Inflammatory macrophage (primary cell): ENCODE measurements at places on chromosomes 3 and 15.

DNA sequence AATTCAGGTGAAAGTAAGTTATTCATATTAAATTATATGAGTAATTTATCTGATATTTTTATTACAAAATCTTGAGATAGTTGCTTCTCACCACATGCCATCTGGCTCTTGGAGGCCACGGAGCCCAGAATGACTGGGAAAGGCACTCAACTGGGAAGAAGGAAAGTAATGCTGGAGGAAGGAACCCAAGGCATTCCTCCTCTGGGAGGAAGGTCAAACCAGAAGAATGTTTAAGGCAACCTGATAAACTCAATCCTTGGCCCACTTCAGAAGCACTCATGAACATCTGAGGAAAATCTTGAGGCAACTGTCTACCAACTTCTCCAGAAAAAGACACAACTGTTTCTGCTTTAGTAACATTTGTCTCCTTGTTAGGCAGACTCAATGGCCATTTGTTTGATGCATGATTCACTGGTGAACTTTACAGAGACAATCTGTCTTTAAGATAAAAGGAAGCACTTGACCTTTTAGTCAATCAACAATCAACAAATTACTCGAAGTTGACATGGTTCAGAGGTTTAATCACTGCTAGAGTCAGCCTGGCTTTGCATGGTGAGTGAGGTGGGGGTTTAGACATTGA is 261.4 kb upstream of the MME start:
- DNase-seq, result no peak

- DNase-seq, result no peak
Observed at GRCh38 chr15:44873103-44873502, 83.4 kb upstream of the TERB2 start.

DNA sequence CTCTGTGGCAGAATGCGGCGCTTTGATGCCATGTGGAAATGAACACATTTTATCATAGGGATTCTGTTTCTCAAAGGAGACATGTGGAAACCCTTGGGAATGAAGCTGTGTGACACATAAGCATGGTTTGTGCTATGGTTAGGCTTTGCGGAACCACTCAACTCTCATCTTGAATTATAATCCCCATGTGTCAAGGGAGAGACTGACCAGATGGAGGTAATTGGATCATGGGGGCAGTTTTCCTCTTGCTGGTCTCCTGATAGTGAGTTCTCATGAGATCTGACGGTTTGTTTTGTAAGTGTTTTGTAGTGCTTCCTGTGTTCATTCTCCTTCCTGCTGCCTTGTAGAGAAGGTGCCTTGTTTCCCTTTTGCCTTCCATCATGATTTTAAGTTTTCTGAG is 1109.2 kb upstream of the ALCAM start:
- DNase-seq, result no peak

GRCh38 chr15:79071901-79072300 is 18.7 kb downstream of the RASGRF1 start:
- no peak for DNase-seq

DNA sequence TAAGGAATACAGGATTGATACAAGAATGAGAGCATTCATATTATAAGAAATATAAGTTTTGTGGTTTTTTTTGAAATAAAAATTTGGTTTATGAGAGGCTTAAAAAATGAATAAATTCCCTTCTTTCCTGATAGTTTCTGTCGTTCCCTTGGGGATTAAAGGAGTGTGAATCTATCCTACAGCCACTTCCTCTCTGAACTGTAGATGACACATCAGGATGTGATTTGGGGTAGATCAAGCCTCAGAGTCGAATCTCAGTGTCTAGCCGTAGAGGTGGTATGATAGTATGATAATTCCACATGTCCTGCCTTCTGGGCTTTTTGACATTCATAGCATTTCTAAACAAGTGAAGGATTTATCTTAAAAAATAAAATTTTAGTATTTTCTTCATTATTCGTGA is 343.1 kb downstream of the LPP start:
- no peak for DNase-seq

GRCh38 chr15:89772932-89773583 is 3.1 kb upstream of the MESP2 start:
- DNase-seq, result no peak

GRCh38 chr3:10108091-10108490 is at the start of gene FANCD2OS:
FANCD2OS (minus strand) TSS chr3:10108255; CDS start chr3:10104774, 3,481 bp downstream.
- DNase-seq, result no peak

DNA sequence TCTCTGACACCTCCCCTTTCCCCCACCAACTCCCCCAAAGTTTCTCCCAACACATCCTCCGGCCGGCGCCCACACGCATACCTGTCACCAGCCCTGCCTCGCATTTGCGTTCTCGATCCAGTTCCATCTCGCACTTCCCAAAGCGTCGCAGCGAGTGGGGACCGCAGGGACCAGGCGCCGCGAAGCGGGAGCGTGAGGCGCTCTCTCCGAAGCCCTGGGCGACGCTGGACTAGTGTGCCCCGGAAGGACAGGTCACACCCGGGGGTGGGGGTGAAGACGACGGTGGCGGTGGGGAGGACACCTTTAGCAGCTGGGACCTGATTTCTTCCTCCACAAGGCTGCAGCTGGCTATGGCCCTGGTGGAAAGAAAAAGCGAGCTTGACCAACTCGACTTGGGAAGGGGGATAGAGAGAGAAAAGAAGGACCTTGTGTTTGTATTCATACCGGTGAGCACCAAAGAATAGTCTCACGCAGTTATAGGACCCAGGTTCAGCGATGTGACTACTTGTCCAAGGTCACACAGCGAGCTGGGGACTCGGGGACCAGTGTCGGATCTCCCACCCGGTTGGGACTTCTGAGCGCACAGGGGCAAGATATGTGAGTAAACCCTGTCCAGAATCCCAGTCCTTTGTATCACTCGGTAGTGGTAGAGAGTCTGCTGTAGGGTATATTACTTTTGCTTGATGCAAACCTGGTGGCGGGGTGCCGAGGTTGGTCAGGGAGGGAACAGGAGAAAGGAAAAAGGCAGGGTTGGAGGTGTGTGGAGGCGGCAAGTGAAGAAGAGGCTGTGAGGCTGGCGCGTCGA is 607 bp upstream of the GHSR start:
- no peak for DNase-seq

DNA sequence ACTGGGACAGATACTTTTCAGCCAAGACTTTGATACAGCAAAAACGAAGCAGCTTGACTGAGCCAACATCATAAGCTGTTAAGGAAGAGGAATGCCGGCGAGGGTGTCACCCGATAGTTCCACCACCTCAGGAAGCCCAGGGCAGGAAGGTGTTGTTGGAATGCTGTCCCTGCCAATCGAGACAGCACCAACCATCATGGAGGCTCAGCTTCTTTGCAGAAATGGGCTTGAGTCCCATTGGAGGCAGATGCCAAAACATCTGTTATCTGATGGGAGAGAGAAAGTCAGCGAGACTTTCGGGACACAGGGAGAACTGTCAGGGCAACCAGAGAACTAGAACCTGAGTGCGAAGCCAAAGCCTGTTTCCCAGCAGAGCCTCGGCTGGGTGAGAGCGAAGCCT is 50.7 kb downstream of the CA12 start:
- no peak for DNase-seq

DNA sequence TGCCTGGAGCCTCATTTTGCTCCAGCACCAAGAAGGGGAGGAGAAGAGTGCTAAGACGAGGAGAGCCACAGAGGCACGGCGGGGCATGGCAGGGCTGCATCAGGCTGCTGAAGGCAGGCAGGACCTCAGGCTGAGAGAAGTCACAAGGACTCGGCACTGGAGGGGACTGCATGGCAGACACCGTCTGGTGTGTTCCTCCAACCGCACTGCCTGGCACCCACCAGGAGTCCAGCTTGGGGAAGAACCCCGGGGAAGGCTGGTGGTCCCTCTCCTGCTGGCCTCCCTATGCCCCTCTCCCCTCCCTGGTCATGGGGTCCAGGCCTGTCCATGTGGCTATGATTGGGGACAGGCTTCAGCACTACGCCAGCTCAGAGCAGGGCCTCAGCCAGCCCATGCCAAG is 153.2 kb upstream of the MEF2A start:
- no peak for DNase-seq

GRCh38 chr15:70474471-70475406 is 288.6 kb downstream of the UACA start:
- peak; percentile 73 for DNase-seq

DNA sequence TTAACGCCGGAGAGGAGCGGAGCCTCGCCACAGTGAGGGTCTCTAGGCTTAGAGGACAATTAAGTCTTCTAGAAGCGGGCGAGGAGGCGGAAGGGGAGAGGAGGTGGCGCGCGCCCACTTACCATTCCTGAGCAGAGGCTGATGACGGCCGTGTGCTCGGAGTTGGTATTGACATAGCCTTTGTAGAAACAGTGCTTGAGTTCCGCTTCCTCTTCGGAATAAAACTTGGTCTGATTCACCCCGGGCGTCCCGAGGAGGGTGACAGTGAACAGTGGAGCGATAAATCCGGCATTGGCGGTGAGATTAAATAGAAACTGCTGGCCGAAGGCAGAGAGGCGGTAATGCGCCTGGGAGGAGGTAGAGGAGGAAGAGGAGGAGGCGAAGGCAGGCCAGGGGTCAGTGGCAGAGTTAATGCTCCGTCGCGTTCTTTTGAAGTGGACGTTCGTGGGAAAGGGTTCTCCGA is 1.3 kb downstream of the ADAMTS9 start:
- DNase-seq, result no peak

- DNase-seq, result no peak
Observed at GRCh38 chr15:78944202-78944625, 632 bp downstream of the CTSH start.

- DNase-seq, result no peak
Observed at GRCh38 chr3:123831420-123831819, 52.7 kb downstream of the MYLK start.

GRCh38 chr3:13138833-13139145 is 65.6 kb upstream of the IQSEC1 start:
- no peak for DNase-seq

DNA sequence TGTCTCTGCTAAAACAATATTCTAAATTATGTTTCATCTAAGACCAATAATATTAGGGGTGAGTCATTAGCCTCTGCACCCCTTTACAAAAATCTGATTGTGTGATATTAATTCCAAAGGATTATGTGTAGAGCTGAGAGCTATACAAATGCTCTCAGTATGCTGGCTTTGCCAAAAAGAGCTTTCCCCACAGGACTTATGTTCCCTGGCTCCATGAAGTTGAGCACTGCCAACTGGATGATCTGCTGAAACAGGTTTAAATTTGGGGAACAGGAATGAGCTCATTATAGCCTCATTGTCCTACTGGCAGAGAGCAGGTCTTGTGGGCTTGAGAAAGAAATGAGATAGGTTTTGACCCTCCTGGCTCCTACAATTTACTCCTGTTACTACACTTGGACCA is 347.8 kb upstream of the LMCD1 start:
- no peak for DNase-seq

GRCh38 chr15:73560501-73561117 is 72.6 kb downstream of the NPTN start:
- peak; percentile 71 for DNase-seq

- no peak for DNase-seq
Observed at GRCh38 chr3:151625086-151625485, 108.6 kb upstream of the AADACL2 start.

DNA sequence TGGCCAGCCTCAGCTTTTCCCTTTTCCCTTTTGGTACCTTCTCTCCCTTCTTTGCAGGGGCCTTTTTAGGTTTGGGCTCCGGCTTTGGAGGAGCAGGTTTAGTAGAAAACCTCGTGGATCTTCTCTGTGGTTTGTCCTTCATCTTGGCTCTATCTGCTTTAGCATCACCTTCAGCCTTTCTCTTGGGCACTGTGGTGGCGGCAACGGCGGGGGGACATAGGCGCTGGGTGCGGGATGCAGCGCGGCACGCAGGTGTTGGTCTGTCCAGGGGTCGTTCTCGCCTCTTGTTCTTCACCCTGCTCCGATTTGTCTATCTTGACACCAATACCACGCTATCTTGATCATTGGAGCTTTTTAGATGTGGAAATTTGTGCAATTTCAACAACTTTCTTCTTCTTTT is 64.5 kb upstream of the SMAD3 start:
- no peak for DNase-seq

DNA sequence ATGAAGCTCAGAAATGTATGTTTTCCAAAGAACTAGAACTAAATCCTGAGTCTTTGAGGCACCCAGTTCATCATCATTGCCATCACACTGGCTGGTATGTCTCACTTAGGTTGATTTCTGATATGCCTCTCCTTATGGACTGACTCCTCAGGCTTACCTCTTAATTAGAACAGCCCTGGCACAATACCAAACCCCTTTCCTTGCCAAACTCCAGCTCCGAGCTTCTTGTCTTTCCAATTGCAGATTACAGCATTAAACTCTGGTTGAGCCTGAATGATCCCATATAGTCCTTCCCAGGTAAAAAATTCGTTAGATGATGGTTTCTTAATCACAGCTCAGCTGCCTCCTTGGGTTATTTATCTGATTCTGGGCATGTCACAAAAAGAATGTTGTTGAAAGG is 66.3 kb downstream of the RTP4 start:
- DNase-seq, result no peak

DNA sequence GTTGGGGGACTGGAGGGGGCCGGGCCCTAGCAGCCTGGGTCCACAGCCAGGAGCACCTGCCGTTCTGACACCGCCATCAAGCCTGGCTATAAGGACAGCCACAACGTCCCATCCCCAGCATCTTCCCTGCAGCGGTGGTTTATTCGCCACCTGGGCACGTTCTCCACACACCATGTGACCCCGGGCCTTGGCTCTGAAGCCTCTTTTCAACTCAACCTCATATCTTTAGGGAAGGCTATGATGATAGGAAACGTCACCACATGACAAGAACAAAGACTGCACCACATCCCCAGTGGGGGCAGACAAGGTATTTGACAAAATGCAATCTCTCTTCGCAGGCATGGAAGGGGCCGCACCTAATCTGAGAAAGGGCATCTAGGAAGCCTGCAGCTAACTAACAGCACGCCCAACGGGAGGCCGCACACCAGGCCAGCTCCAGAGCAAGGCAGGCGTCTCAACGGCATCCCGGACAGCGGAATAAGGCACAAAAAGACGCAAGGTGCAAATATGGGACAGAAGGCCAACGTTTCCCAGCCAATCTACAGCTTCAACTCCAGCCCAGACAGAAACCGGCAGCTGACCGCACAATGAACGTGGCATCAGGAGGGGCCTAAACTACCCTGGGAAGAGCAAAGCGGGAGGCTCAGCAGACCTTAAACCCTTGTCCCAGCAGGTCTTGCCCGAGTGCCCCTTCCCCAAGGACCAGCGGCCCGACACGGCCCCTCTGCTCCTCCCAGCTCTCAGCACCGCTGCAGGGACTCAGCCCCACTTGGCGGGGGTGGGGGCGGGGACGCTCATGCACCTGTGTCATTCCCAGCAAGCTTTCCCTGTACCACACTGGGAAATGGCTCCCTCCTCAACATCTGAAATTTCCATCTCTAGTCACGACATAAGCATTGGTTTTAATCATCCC is 41.9 kb downstream of the NIPA2 start:
- DNase-seq, result no peak

- DNase-seq, result no peak
Observed at GRCh38 chr3:48516571-48516970, 12.6 kb upstream of the SHISA5 start.

DNA sequence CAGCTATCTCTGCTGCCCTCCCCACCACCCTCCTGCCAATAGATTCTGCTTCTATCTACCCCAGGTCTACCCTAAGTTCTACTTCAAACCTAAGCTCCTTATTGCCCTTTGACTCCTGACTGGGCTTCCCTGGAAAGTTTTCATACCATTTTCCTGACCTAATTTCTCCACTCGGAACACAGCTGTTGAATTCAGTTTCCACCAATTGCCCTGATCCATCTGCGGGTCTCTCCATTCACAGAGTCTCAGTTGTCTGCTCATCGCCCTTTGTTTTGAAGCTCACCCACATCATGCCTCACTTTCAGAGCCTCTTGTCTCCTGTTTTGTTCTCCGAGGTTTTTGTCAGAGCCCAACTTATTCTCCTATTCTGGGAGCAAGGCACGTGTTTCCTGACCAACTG is 56.8 kb upstream of the ABI3BP start:
- no peak for DNase-seq
